LoVo (cell line): ENCODE measurements at places on chromosomes 1 and 21.
A peak's percentile ranks its signal among the peaks of the same experiment; 100 is the strongest.

DNA sequence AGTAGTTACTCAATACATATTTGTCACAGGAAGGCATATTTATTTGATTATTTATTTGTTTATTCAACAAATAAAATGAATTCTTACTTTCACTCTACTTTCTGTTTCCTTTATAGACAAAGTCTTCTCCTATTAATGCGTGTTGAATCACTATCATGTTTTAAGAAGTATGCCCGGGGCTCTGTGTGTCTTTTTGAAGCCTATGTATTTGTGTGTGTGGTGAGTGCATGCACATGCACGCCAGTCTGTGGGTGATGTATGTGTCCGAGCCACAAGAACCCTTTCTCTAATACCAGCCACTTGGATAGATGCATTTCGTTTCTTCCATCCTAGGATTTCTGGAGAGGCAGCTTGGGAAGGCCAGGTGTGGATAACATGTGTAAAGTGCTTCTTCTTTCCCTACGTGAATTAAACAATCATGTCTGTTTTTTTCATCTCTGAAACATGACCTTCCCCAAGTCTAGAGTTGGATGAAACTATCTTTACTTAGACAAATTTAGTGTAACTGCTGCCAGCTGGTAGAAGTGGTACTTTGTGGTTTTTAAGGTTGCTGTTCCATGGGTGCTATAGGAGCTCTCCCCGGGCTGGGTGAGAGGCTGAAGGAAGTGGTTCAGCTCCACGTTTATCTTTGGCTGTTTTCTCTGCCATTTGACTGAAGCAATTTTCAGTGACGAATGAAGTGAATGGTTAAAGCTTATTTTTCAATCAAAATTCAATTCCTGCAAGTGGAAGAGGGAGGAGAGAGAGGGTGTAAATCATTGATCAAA lies 46.8 kb upstream of the PPM1J start:
- no peak for DNase-seq

- DNase-seq = peak; percentile 79
Observed at GRCh38 chr1:33055210-33056008, 18.7 kb upstream of the AK2 start.

- no peak for DNase-seq
Observed at GRCh38 chr1:202632241-202632640, 78.0 kb downstream of the SYT2 start.

GRCh38 chr1:218507355-218508002 lies 162.3 kb downstream of the TGFB2 start:
- no peak for DNase-seq

GRCh38 chr1:110136911-110137310 lies 13.4 kb upstream of the SLC6A17 start:
- DNase-seq = no peak
